ENCODE measurements at places on chromosomes 3 and 15. TPM values are rescaled to one million over a fixed set of nuclear protein-coding genes. Genes with fewer than 3 reads are reported as not detected.

Gene CRYBG3
- 22.9 TPM for total RNA-seq

DNA sequence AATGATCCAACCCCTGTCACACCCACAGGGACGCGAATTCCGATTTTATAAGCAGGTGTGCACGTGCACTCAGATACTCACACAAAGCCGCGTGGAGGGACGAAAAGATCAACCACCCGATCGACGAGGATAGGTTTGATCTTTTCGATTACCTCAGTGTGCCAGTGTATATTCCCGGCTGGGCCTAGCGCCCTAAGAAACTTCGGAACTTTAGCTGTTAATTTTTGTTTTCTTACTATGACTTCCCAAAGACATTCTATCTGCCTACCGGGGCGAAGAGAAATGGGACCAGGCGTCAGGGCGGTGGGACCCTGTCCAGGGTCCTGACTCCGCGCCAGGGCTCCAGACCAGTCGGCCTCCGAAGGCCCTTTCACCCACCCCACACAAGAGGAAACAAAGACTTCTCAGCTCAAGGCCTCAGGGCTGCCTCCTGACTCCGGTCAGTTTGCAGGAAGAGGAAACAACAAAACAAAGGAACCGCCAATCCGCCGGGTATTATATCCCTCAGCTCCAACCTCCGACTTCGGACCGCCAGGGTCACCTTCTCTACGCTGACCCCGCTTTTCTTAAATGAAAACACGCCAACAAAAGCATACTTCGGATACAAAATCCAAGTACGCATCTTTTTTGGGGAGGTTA is 6.8 kb downstream of the ONECUT1 start:
- no peak for DNase-seq

Gene TRIM69
- 13.4 TPM for total RNA-seq

- peak; percentile 6 for DNase-seq
Observed at GRCh38 chr15:42274702-42274989, 1.4 kb upstream of the TMEM87A start.

Gene VGLL3
- total RNA-seq: 223 TPM

Data from fibroblast of villous mesenchyme (primary cell).